AG10803 (cell line): ENCODE measurements at places on chromosomes 3 and 15.

DNA sequence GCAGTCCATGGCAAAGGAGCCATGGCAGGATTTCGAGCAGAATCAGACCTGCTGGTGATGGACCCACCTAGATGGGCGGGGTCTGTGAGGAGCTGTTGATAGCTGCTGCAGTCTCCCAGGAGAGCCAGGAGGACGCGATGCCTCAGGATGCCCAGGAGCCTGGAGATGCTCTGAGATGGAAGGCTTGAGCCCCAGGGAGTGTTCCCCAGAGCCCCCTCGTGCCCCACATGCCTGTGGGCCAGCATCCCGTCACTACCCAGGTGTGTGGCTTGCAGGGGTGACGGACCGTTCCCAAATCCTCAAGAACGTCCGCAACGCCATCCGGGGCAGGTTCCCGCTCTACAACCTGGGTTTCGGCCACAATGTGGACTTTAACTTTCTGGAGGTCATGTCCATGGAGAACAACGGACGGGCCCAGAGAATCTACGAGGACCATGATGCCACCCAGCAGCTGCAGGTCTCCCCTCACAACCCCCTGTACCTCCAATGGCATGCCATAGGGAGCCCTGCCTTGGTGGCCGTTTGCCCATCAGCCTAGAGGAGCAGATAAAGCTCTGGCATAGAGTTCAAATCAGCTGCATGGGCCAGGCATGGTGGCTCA, 6.7 kb downstream of the ITIH1 start:
- DNase-seq: no peak

GRCh38 chr15:40429068-40429710, 11.6 kb upstream of the BAHD1 start:
- DNase-seq: no peak

DNA sequence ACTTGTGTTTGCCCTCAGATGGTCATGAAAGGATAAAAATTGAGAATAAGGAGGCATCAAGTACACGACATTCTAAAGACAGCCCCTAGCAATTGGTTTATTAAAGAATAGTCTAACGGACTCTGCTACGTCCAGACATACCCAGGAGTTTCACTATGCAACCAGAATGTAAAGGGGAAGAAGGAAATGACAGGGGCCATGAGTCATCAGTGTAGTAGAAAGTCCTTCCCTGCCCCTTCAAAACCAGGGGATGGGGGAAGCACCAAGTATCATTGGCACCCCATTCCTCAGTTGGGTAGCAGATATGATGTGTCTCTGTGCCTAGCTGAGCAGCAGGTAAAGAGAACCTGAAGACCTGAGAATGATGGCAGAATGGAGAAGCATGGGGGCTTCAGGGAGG, 367.4 kb downstream of the IL20RB start:
- no peak for DNase-seq

DNA sequence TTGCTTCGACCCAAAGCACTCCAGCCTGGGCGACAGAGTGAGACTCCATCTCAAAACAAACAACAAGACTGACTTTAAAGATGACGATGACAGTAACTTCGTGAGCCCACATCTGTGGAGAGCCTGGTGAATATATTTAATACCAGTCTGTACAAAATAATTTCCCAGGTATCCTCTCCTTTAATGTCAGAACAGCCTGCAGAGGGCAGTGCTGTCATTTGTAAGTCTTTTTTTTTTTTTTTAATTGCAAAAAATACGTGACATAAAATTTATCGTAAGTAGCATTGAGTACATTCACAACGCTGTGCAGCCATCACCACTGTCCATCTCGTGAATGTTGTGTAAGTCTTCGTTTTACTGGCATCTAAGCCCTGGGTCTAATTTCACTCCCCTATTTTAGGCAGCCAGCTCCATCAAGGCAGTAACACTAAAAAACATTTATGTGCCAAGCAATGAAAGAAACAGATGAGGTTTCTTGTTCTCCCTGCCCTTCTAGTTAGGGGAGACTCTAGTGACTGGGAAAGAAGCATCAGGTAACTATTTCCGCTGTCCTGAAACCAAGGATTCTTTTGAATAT, 1.4 kb downstream of the HTD2 start:
- DNase-seq: peak; percentile 78

DNA sequence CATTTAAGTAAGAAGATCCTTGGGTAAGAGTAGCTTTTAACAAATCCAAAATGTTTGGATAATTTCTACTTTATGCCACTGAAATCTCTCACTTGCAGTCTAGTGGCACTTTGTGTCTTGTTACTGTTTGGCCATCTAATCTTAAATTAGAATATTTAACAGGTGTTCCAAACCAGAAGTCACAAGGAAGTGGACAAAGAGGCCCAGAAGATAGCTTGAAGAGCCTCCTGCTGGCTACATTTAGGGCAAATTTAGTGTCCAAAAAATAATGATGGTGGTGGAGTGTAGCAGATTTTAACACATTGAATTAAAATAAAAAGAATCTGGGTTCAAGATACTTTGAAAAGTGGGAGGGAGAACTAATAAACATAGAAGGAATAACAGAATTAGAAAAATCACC, 172.2 kb downstream of the GHSR start:
- DNase-seq: no peak

DNA sequence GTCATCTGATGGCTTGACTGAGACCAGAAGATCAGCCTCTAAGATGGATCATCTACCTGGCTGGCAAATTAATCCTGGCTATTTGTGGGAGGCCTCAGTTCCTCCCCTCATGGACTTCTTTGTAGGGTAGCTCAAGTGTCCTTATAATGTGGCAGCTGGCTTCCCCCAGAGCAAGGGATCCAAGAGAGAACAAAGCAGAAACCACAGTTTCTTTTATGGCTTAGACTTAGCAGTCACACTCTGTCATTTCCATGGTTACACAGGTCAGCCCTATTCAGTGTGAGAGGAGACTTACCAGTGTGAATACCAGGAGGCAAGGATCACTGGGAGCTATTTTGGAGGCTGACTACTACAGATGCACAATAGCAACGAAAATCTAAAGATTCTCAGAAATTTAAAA, 15.3 kb upstream of the ARL14 start:
- DNase-seq: no peak

- DNase-seq: no peak
These were observed 269.1 kb upstream of the LRRFIP2 start for GRCh38 chr3:37443363-37444035.

DNA sequence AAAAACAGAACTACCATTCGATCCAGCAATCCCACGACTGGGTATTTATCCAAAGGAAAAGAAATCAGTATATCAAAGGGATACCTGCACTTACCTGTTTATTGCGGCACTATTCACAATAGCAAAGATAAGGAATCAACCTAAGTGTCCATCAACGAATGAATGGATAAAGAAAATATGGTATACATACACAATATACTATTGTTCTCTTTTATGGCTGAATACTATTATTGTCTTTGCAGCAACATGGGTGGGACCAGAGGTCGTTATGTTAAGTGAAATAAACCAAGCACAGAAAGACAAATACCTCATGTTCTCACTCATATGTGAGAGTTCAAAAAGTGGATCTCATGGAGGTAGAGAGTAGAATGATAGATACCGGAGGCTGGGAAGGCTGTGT, 118.3 kb upstream of the FAM3D start:
- no peak for DNase-seq

DNA sequence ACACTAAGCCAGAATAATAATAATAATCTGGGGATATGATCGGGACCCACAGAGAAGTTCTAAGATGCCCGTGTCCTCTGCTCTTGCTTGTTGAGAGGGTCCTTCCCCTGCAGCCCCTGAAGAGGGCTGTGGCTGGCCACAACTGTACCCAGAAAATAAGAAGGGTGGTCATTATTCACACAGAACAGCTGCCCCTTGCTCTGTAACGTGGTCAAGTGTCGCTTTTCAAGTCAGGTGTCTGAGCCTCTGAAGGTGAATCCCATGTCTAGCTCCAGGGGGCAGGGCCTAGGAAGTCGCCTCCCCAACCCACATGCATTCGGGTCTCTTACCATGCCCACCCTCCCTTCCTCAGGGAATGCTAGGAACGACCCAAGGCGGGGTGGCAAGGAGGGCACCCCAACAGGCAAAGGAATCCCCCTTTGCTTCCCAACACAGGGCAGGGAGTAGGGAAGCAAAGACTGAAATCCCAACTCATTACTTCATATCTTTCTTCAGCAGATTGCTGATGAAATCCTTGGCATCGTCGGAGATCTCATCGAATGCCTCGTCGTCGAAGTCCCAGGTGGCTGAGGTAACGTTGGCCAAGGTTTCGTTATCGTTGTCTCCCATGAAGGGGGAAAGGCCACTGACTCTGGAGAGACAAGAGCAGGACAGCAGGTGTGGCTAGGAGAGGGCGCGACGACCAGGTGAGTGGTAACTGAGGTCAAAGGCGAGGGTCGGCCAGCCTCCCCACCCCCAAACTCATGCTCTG, 44.3 kb upstream of the HACD2 start:
- no peak for DNase-seq

DNA sequence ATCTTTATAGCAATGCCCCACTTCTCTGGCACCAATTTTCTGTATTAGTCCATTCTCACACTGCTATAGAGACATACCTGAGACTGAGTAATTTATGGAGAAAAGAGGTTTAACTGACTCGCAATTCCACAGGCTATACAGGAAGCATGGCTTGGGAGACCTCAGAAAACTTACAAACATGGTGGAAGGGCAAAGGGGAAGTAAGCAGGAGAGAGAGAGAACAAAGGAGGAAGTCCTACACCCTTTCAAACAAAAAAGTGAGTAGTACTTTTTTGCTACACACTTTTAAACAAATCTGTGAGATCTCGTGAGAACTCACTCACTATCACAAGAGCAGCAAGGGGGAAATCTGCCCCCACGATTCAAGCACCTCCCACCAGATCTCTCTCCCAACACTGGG, 67.8 kb upstream of the ZBED2 start:
- DNase-seq: no peak

DNA sequence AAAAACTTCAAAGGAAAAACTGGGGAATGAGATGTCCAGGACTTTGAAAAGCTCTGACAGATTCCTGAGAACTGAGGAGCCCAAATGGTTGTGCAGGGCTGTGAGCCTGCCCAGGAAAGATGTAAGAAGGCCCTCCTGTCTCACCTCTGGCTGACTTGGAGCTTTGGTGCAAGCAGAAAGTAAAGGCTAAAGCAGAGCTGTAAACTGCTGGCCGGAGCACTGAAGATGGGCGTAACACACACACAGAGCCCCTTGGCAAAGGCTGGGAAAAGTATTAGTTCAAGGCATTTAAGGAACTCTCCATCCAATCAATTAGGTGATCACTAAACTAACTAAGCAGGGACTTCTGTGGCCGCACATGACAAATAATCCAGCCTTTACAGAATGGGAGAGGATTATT, 144.1 kb upstream of the HACD2 start:
- no peak for DNase-seq

DNA sequence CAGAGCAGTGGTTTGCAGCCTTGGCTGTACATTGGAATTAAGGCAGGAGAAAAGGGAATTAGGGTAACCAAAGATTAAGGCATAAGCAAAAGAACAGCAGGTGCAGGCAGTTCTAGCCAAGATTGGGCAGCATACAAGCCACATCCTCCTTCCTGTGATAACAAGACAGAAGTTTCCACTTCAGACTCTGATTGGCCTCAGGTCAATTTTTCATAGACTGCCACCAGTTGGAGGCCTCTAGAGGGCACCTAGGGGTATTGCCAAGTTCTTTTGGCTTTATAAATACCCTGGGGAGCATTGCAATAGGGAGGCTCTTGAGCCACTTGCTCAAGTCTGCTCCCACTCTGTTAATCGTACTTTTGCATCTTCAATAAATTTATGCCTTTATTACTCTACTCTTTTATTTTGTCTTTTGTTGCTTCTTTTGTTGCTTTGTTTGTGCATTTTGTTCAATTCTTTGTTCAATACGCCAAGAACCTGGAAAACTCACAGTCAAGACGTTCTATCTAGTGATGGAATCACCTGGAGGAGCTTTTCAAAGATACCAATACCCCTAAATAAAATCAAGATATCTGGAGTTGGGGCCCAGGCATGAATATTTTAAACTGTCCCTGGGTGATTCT, 32.2 kb upstream of the FMN1 start:
- peak; percentile 13 for DNase-seq

DNA sequence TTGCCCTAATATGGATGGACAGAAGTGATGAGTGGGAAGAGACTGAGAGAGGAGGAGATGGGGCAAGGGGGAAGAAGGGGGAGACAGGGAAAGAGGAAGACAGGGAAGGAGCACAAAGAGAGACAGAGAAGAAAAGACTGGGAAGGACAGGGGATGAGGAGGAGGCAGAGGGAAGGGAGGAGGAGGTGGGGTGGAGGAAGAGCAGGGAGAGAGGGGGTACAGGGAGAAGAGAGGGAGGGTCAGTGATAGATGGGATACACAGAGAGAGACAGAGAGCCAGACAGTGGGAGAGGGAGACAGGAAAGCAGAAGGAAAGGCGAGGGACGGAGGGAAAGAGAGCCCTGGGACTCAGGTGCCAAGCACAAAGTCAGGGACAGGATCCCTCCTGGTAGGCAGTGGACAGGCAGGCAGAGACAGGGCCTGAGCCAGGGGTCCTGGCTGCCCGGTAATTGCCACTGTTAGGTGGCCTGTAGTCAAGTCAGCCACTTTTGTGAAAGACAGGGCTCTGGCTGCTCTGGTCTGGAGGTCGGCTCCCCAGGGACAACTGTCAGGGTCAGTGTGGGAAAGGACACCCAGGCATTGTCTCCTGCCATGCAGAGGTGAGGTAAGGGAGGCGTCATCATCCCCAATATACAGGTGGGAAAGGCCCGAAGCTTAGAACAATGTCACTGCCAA, 9.8 kb downstream of the VILL start:
- no peak for DNase-seq

DNA sequence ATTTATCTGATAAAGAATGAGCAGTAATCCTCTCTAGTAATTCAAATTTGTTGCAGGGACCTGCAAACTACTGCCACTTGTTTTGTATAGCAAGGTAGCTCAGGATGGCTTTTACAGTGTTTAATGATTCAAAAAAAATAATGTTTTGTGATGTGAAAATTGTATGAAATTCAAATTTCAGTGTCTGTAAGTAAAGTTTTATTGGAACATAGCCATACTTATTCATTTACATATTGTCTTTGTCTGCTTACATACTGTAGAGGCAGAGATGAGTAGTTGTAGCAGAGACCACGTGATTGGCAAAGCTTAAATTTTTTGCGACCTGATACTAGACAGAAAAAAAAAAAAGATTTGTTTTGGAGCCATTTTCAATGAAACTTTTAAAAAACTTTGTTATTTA, 6.5 kb upstream of the UTS2B start:
- DNase-seq: no peak

DNA sequence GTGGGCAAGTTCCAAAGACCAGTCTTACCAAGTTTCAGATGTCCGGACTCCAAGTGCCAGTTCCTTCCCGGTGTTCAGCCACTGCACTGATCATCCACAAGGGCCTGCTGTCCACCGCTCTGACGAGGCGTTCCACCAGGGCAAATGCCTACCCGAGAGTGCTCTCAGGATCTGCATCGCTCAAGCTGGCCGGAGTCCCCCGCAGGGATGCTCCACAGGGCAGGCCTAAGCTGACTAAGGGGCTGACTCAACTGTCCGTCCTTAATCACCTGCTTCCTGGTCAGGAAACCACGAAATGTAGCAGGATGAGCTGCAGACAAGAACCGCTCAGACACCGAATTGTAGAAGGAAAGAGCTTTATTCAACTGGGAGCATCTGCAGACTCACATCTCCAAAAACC, 341.6 kb downstream of the KCNH8 start:
- DNase-seq: no peak

- DNase-seq: peak; percentile 68
These were observed 44.7 kb downstream of the TCF12 start for GRCh38 chr15:56963126-56963525.
